ENCODE measurements at places on chromosomes 5 and 9. TPM values are rescaled to one million over a fixed set of nuclear protein-coding genes. Genes with fewer than 3 reads are reported as not detected.

GRCh38 chr5:4548341-4548740 lies 591.8 kb upstream of the ADAMTS16 start:
- DNase-seq, result no peak

- DNase-seq, result no peak
These were observed 22.5 kb downstream of the ROPN1L start for GRCh38 chr5:10464173-10464572.

Gene COL23A1
- 6.0 TPM for total RNA-seq

GRCh38 chr5:97955450-97955849 lies 772.4 kb upstream of the RIOK2 start:
- no peak for DNase-seq

DNA sequence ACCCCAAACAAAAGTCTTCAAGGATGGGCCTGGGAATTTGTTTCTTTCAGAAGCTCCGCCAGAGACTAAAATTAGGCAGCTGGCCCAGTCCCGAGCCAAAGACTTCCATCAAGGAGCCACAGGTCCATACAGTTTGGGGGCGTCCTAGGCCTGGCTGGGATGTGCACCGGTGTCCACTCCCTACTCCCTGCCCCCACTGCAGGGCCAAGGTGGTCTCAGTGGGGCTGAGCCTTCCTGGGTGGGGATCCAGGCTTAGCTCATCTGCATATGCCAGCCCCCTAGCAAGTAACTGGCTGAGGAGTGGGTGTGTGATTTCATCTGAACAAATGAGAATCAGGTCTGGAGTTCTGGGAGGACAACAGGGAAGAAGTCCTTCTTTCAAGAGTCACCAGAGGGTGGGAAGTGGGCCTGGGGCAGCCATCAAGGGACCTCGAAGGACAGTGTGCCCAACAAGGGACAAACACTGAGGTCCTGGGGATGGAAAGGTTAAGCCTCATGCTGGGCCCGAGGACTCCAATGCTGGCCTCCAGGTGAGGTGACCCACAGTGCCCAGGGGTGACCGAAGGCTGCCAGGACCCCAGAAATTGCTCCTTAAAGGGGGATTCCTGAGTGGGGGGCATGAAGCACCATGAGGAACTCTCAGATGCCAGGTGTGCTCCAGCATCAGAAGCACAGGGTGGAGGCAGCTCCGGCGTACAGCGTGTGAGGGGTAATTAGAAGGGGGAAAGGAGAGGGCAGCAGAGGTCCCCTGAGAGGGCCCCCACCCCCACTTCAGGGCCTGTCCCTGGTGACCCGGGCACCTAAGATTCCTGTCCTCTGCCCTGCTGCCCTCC lies 91.3 kb downstream of the ZNF354C start:
- peak; percentile 12 for DNase-seq

- DNase-seq, result no peak
These were observed 109.8 kb upstream of the NFIL3 start for GRCh38 chr9:91533382-91533781.

DNA sequence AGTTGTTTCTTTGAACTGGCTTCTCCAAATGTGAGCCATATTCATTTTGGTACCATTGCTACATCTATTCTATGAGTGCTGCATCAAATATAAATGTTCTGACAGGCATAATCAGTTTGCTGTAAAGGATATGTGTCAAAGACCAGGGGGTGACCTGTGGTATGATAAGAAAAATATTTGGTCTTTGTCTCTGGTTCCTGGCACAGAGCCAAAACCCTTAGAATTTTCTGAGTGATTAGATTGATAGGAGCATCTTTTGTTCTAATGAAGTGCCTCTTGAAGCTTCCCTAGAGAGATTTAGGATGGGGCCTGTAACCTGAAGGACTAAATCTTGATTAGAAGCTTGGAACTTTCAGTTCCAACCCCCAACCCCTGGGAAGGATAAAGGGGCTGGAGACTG lies 256.3 kb downstream of the NNT start:
- DNase-seq, result no peak

GRCh38 chr5:130158036-130158435 lies 253.8 kb downstream of the CHSY3 start:
- DNase-seq, result no peak

DNA sequence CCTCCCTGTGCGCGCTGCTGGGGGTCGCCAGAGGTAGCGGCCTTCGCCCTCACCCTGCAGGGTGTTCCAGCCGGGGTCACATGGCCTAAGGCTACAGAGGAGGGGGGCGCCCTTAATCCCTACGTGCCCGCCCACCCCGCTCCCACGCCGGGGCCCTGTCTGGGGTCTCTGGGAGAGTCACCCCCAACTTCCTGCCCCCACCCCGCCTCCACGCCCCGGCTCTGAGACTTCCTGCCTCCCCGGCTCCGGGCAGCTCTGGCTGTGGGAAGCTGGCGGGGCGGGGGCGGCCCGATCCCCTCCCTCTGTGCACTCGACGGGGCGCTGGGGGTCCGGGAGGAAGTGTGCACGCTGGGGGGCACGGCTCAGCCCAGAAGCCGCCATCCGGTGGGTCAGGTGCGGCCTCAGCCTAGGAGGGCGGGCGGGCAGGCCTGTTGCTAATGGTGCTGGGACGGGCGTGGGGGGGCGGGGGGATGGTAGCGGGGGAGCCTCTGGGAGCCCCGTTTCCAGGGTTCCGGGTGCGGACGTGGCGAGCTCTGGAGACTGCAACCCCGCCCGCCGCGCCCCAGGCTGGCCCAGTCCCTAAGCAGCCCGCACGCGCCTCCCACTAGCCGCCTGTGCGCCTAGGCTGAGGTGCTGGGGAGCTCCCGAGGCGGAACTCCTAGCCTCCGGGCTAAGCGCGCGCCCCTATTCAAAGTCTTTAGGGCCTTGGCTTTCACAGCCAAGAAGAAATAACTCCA lies 61.6 kb downstream of the CXXC5 start:
- peak; percentile 69 for DNase-seq

Gene PCDHA6
- 0.21 TPM for total RNA-seq

DNA sequence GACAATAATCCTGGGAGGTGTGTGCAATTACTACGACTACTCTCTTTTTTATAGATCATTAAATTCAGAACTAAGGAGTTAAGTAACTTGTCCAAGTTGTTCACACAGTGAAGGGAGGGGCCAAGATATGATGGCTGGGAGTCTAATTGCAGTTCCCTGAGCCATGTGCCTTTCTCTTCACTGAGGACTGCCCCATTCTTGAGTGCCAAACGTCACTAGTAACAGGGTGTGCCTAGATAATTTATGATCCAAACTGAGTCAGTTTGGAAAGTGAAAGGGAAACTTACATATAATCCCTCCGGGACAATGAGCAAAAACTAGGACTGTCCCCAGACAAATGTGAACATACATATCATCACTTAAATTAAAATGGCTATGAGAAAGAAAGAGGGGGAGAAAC lies 20.2 kb downstream of the IL7R start:
- no peak for DNase-seq

DNA sequence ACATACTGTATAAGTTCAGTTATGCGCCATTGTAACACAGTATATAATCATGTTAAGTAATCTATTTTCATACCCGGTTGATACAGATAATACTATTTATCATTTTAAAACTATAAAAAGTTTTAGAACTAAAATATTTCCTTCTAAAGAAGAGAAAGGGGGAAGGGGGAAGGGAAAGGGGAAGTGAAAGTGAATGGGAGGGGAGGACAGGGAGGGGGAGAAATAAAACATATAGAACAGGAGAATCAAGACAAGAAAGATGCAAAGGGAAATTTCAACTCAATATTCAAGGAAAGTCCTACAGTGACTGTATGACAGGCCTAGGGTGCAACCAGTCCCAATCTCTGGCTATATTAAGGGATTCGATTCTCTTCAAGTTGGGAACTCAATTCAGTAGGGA lies 1278.8 kb downstream of the MAT2B start:
- no peak for DNase-seq

Gene CCL19
- 13.4 TPM for total RNA-seq

Gene IFNA21
- not detected for total RNA-seq

DNA sequence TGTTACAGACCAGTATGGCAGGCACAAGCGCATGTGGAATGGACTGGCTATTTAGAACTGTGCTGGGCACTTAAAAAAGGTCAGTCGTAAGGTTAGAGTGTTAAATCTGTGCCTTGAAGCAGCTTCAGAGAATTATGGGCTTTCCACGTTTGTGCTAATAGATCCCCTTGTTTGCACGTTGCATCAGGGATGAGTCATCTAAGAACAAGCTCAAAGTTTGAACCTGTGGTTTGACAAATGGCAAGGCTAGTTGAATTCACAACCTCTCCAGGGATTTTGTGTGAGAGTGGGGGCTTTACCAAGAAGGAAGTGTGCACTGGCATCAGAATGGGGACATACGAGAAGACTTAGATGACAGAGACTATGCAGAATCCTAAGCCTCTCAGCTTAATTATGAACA lies 249.6 kb downstream of the IRX1 start:
- DNase-seq, result no peak
